ENCODE measurements at places on chromosomes 2 and 18.

- DNase-seq: peak; percentile 35
Measured at GRCh38 chr2:20609349-20609994, 41.4 kb downstream of the HS1BP3 start.

DNA sequence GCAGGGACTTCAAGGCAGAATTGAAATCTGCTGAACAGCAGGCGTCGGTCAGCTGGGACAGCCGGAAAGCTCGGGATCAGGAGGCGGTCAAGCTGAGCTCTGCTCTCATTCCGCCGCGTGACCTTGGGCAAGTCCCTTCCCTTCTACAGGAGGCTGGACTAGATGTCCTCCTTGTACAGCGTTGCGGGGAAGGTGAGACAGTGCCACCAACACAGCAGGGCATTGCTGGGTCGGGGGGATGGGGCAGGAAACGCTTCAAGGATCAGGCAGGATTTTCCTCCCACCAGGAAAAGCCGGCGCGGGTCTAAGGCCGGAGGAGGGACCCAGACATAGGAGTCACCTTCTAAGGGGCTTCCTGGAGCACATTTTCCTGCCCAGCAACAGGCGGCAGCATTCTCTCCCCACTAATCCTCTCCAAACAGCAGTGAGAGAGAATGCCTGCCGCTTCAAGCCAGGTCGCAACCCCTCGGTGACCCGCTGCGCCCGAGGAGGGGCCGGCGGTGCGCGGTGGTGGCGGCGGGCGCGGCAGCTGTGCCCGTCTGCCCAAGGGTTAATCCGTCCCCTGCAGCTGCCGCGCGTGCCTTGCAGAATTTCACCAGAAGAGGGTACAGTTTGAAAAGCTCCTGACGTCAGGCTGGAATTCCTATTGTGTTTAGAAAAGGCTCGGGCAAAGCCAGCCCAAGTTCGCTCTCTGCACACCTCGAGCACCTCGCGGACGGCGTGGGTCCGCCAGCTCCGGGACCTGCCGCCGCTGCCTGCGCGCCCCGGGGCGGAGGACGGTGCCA, at the start of gene KCNF1:
Gene KCNF1 (plus strand): TSS at position 644 of the 785 bp plus-strand sequence. CDS start 493 bp downstream, outside the sequence.
- DNase-seq: no peak

GRCh38 chr2:37322368-37322767, 2.3 kb downstream of the PRKD3 start:
- no peak for DNase-seq

GRCh38 chr2:239551206-239551605, 150.4 kb upstream of the HDAC4 start:
- DNase-seq: no peak

GRCh38 chr2:112671801-112672200, 26.1 kb downstream of the SLC20A1 start:
- no peak for DNase-seq

- no peak for DNase-seq
Measured at GRCh38 chr2:59276033-59276432, 1034.9 kb upstream of the FANCL start.

DNA sequence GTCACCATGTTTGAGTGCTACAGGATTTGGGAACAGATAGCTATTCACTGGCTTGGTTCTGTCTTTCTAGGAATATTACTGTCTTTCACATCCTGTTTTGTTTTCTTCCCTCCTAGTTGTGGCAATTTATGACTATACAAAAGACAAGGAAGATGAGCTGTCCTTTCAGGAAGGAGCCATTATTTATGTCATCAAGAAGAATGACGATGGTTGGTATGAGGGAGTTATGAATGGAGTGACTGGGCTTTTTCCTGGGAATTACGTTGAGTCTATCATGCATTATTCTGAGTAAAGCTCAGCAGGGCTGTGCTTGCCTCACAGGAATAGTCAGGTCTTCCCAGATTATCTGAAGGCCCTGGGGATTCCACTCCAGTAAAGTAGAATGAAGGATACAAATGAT, 98.9 kb downstream of the ABI2 start:
- no peak for DNase-seq

DNA sequence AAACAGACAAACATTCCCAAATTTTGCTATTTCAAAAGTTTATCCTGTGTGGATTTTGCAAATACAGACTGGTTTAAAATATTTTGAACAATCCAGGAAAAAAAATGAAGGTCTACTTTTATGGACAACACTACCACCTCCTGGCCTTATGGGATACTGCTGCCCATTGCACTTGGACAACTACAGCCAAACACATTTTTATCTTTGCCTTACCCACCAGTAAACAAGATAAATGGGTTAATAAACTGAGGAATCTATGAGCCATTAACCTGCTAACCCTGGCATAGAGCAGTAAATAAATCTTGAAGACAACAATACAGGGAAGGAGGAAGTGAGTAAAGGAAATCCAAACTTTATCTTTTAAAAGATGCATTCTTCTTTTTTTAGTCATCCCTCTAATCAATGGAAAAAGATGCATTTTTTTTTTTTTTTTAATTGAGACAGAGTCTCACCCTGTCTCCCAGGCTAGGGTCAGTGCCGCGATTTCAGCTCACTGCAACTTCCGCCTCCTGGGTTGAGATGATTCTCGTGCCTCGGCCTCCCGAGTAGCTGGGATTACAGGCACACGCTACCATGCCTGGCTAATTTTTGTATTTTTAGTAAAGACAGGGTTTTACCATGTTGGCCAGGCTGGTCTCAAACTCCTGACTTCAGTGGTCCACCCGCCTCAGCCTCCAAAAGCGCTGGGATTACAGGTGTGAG, 2.1 kb upstream of the SPIRE1 start:
- peak; percentile 5 for DNase-seq

GRCh38 chr2:7020059-7020458, 102.8 kb downstream of the RNF144A start:
- DNase-seq: no peak

- DNase-seq: peak; percentile 47
Measured at GRCh38 chr18:51666763-51667191, 469.3 kb upstream of the MEX3C start.

GRCh38 chr2:64787698-64788097, 134.0 kb upstream of the SERTAD2 start:
- DNase-seq: no peak

GRCh38 chr18:6796511-6796910, 67.0 kb downstream of the ARHGAP28 start:
- no peak for DNase-seq

GRCh38 chr2:171394164-171394740, 39.5 kb downstream of the METTL8 start:
- DNase-seq: no peak

DNA sequence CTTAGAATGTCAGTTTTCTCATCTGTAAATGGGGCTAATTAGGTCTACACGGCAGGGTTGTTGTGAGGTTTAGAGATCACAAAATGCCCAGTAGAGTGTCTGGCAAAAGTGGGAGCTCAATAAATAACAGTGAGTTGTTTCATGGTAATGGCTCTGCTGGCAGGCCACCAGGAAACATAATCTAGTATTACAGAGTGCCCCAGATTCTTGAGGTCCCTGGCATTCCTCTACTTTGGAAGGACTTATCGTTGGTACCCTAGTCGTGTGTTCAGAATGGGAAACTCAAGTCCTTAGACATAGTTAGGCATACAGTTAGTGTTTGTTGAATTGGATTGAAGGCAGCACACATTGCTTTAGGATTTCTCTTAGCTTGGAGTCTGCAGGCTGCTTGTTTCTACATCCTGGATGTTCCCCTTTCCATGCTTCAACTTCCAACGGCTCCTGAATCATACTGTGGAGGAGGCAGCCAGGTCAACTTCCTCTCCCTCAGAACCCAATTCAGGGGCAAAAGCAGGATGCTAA, 161.5 kb upstream of the FOSL2 start:
- no peak for DNase-seq

- DNase-seq: no peak
Measured at GRCh38 chr2:207054521-207054920, 111.2 kb downstream of the KLF7 start.

- DNase-seq: no peak
Measured at GRCh38 chr2:19667085-19667484, 234.7 kb downstream of the TTC32 start.

DNA sequence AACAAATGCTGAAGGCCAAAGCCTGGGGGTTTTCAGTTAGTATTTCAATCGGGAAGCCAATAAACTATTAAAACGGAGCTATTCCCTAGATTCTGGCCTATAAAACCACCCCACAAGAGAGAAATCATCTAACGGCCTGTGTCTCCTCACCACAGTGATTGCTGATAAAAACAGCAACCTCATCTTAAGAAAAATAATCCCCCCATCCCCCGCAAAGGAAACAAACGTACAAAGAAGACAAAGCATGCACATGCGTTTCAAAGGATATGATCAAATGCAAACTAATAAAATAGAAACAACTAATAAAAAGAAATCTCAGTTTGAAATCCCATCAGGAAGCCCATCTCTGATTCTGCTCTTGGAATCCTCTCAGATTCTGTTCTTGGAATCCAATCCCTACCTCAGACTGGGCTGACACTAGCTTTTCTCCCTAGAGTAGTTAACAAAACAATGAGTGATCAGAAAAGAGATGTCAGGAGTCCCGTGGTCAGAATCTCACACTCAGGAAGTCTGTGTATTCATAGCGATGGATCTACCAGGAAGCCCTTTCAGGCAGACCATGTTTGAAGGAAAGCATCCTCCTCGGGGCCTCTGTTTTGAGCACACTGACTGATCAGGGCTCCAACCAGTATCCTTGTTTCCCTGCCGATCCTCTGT, 150.7 kb downstream of the THADA start:
- no peak for DNase-seq

DNA sequence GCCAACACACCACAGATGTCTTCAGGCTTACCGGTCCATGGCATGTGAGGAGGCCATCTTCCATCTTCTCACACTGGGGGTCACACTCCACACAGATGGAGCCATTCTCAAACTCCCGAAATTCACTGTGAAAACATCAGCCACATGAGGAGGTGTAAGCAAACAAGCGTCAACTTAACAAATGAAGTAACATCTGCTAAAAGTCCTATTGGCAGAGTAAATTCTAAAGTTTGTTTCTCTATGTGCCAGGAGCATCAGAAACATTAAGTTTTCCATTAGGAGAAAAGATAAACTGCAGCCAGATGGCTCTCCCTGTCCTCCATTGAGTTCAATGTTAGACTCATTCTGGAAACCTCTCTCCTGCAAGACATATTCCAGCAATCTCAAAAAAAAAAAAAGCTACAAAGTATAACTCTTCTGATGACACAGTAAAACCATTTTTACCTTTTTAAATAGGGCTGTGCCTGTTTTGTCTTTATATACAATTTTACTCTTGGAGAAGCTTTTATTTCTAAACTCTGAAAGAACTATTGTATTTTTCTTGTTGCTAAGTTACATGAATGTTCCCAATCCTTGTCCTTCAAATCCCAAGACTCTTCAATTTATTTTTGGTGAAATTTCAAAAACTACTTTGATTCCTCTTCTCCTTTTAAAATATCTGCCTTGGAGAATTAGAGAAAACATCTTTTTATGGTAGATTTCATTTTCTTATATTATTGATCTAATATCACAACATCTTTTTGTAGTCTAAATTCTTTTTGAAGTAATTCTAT, 865.3 kb downstream of the ERBB4 start:
- no peak for DNase-seq

DNA sequence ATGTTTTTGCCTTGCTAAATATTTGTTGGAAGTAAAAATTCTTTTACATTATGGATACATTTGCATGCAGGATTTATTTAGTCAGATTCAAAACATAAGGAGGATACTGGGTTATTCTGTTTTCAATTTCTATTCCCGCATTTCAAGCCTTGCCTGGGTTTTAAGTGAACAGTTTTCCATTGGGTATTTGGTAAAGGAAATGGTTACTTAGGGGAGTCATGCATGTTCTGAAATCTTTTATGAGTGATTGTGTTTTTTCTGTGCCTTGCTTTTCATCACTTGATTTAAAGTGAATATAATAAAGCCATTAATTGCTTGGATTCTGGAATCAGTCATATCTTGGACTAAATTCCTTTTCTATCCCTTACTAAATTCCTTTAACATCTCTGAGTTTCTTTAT, 12.0 kb upstream of the SP9 start:
- DNase-seq: no peak

GRCh38 chr2:97751752-97752151, 38.4 kb downstream of the ZAP70 start:
- no peak for DNase-seq

GRCh38 chr2:37436323-37436722, 91.9 kb downstream of the QPCT start:
- DNase-seq: no peak

GRCh38 chr2:120844070-120844738, 108.5 kb downstream of the GLI2 start:
- no peak for DNase-seq

- no peak for DNase-seq
Measured at GRCh38 chr2:479031-479430, 191.1 kb upstream of the ALKAL2 start.

DNA sequence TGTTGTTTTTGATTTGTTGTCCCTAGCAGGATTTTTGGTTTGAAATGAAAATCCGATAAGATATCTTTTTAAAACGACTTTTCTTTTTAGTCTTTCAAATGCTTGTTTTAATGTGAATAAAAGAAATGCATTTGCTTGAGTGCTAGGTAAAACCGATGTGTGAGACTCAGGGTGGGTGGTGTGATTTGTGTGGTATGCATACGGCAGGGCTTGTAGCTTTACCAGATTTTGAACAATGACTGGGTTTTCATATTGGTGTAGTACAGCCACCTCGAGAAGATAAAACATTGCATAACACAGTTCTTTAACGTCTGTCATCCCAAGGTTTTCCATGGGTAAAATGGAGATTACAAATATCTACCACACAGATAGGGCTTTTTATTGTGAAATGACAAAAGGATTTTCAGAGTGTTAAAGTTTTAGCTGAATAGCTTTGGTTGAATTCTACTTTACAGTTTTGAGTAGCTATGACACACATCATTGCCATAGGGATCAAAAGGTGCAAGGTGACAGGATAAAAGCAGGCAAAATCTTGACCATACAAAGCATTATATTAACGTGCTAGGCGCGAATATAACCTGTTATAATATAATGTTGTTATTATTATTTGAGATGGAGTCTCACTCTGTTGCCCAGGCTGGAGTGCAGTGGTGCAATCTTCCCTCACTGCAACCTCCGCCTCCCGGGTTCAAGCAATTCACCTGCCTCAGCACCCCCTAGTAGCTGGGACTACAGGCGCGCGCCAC, 824 bp upstream of the ZNF638 start:
- no peak for DNase-seq

DNA sequence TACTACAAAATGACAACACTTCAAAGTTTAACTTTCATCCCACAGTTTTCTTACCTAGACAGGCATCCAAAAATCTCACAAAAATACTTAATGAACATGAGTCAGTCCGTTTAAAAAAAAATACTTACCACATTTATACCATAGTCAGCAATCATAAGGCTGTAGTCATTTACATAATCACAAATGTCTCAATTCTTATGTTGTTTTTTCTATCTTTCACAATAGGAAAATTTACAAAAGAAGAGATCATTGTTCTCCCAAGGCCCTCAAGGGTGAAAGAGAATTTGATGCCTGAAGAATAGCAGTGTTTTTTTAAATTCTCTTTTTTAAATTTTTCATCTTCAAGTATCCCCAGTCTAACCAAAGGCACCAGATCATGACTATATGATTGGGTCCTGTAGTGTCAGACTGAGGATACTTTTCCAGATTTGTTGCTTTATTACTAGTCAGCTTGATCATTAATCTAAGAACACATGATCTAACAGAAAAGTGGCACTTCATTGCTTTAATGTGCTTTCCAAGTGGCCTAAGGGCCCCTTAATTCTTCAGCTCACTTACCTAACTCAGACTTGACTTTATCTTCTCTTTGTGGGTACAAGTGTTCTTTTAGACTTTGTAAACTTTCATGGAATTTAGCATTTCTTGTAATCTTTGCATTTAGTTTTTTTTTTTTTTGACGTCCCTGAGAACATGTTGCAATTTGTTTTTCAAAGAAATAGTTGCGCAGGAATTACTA, 4.7 kb downstream of the SCYGR5 start:
- no peak for DNase-seq

- DNase-seq: no peak
Measured at GRCh38 chr2:174052584-174052976, 87.4 kb upstream of the SP3 start.

Measured in anterior cingulate cortex (tissue), 58 donors.